Fibroblast of upper back skin (primary cell): ENCODE measurements at places on chromosomes 1 and 21.

DNA sequence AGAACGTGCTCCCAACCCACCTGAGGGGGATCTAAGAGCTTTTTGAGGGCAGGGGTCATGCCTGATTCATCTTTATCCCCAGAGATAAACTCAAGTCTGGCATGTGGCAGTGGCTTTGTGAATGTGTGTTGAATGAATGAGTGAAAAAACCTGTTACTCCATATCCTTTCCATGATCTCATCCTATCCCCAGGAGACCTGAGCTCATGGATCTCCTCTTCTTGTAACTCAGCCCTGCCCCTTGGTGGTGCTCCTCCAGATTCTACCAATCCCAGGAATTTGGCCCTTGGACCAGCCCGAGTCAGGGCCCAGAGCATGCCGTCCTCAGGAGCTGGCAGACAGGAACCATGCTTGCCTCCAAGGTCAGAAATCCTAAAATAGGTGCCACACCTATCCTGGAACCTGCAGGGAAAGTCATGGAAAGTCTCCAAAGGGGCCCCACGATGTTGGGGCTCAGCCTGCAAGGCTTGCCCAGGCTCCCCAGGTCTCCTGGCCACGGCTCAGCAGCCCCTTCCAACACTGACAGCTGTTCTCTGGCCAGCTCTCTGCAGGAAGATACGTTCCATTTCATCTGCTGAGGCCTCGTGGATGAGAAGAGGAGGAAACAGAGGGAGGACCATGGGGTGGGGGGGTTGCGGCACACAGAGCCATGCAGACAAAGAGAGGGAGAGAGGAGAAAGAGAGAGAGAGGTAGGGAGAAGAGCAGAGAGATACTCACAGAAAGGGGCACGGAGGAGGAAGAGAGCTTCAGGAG, 214.6 kb downstream of the TRABD2B start:
- DNase-seq: peak; percentile 26

- no peak for DNase-seq
Observed at GRCh38 chr1:116394270-116394669, 21.2 kb downstream of the ATP1A1 start.

- no peak for DNase-seq
Observed at GRCh38 chr1:26358411-26359384, 4.8 kb upstream of the CRYBG2 start.

- no peak for DNase-seq
Observed at GRCh38 chr1:153343811-153344717, 4.6 kb downstream of the PGLYRP4 start.

DNA sequence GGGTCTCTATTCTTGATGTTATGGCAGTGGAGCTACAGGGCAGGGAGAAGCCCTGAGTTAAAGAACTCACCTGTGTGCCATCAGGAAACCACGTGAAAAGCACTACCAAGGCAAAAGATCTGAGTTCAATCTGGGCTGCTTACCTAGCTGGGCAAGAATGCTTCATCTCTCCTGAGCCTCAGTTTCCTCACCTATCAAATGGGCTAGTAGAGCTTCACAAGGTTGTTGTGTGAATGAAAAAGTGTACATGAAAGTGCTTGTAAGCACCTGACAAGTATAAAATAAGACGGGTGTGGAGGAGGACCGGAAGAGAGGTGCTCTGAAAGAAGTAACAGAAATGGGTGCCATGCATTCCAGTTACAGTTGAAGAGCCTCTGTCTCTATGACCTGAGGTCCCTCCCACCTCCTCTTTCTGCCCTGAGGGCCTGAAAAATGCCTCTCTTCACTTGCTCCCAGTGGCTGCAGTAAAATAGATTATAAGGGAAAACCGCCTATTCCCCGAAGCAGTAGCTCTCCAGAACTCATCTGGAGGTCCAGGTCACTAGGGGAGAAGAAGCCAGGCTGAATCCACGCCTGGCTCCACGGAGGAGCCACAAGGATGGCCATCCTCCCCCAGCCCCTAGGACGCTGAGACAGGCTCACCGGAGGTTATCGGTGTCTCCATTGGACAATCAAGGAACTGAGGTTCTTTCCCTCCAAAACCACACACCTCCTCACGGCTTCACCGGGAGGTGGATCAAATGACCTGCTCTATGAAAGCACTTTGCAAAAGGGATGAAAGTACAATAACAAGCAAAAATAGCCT, 1.4 kb downstream of the GPR161 start:
- no peak for DNase-seq

DNA sequence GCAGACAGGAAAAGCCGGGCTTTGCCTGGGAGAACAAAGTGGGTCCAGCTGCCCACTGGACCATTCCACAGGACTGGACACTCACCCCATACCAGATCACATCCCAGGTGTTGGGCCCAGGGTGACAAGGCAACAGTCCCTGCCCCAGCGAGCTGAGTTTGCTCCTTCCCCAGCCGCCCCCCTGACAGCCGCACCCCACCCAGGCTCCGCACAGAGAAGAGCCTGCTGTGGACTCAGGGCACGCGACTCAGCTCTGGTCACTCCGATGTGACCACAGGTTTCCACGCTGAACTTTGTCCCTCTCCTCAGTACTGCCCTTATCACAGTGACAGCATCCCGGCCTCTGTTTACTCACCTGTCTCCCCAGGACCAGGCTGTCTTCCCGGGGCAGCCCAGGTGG, 1.2 kb downstream of the BMP8B start:
- DNase-seq: no peak

DNA sequence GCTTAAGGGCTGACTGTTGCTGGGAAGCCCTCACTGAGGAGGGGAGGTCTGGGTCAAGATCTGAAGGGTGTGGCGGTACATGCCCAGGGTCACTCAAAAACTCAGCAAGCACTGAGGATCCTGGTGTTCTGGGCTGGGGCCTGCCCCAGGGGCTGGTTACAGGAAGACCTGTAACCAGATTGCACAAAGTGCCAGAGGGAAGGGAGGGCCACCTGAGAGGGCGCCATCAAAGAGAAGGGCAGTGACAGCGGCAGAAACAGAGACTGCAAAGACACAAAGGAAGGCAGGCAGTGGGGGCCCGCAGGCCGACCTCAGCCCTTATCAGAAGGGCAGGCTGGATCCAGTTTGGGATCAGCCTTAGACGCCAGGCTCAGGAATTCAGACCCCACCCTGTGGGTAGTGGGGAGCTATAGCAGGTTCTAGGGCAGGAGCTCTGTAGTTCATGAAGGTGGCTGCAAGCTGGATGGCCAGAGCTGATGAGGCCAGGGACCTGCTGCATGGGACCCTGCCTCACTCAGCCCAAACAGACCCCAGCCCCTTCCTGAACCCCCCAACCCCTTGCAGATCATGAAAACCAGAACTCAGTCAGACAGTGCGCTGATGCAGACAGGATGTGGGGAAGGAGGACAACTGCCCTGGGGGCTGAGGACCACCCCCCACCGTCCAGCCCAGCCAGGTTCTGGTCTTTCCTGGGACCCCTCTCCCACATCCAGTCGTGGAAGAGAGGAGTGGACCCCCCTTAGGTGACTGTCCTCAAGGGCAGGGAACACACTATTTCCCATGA, 3.9 kb downstream of the SH2D5 start:
- DNase-seq: no peak

- DNase-seq: peak; percentile 65
Observed at GRCh38 chr21:28867401-28867800, 125.3 kb downstream of the LTN1 start.

DNA sequence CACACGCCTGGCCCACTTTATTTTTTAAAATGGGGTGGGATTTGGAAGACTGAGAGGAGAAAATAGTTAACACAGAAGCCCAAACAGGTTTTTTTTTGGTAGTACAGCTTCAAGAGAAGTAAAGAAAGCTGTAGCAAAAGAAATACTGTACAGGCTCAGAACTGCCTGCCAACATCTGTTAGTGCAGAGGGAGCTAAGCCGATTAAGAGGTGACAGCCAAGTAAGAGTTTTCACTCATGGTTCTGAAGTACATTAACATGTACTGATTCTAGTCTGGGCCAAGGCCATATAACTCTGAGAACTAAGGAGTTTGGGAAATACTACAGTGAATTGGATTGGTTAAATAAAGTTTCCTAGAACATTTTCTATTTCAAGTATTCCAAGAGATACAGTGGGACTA, 51.6 kb downstream of the EIF2B3 start:
- no peak for DNase-seq

DNA sequence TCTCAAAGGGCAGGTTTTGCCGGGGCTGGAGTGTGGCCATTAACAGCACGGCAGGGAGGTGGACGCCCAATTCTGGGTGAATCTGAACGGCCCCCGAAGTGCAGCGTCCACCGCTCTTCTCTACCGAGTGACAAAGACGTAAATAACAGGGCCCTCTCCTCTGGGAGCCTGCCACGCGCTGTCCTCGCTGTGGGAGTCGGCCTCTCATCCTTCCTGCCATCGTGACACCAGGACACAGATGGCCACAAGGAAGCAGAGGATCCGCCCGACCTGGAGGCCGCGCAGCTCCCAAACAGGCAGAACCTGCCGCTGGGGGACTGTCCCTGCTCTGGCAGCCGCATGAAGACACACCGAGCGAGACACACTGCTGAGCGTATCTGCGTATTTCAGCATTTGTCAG, 12.1 kb upstream of the CDK11B start:
- no peak for DNase-seq

GRCh38 chr1:56295949-56296929, 283.1 kb downstream of the PLPP3 start:
- DNase-seq: no peak

DNA sequence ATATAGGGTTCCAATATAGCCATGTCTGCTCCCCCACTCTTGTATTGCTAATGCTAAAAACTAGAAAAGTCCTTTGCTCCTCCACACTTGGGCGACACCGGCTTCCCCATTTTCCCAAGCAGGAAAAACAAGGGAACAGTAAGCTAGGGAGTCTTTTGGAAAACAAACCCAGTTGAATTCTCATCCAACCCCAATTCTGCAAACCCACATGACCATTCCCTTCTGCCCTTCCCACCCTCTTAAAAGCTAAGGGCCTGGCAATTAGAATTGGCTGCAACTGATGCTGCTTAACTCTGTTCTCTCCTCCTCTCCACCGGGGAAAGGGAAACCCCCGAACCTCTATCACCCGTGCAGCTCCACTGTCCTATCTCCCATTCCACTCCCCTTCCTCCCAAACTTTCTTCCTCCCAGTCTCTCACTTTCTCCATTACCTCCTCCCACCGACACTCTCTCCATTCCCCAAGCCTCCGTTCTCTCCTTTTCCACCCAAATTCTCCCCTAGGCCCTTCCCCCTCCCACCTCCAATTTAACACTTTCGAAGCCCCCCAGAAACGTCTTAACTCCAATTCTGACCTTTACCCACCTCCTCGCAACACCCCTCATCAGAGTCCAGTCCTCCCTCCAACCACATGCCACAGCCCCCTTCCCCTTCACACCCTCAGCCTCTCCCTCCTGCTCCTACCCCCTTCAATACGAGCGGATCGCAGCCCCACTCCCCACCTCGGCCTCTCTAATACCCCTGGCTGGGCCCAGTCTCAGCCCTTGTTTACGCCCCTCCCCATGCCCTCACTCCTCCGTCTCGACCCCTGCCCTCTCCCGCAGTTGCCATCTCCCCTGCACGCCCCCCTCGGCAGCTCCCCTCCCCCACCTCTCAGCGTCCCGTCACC, 701 bp downstream of the DEDD start:
- DNase-seq: no peak
